Activated naive CD8-positive, alpha-beta T cell treated with anti-CD3 and anti-CD28 coated beads, Interleukin-2, amount 50 U/mL, for 24 hours (primary cell): ENCODE measurements at places on chromosomes 5 and 9.

DNA sequence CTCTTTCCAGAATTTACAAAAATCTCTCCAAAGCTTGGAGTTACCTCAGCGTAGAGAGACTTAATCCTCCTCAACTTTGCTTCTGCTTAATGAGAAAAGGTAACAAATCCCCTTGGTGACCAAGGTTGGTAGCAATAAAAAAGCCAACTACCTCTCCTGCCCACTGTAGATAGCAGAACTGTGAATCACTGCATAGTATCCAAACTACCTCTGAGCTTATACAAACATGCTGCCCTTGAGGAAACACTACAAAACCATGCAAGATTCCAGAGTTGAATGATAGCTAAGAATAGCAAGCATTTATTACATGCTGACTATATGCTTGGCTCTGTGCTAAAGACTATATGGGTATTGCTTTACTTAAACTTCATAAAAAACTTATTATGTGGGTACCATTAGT is 2.8 kb upstream of the ADAMTS12 start:
- no peak for DNase-seq

GRCh38 chr5:18141222-18141621 is 507.0 kb downstream of the TAF11L14 start:
- no peak for DNase-seq

DNA sequence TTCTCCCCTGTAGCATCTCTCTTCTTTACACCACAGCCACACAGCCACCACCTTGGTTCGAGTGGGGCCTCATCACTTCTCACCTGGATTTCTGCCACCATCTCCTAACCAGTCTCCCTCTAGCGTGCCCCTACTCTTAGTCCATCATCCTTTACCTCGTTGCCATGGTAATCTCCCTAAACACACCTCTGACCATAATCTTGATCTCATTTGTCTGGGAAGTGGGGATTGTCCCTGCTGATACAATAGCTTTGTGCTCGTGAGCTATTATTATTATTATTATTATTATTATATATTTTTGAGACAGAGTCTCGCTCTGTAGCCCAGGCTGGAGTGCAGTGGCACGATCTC is 76.5 kb upstream of the HSPA9 start:
- no peak for DNase-seq

GRCh38 chr5:2174538-2174937 is 291.8 kb upstream of the IRX4 start:
- no peak for DNase-seq

- DNase-seq = no peak
Observed at GRCh38 chr9:38523121-38523520, 97.3 kb downstream of the ANKRD18A start.

- no peak for DNase-seq
Observed at GRCh38 chr5:137035480-137035878, 463.6 kb downstream of the SPOCK1 start.

DNA sequence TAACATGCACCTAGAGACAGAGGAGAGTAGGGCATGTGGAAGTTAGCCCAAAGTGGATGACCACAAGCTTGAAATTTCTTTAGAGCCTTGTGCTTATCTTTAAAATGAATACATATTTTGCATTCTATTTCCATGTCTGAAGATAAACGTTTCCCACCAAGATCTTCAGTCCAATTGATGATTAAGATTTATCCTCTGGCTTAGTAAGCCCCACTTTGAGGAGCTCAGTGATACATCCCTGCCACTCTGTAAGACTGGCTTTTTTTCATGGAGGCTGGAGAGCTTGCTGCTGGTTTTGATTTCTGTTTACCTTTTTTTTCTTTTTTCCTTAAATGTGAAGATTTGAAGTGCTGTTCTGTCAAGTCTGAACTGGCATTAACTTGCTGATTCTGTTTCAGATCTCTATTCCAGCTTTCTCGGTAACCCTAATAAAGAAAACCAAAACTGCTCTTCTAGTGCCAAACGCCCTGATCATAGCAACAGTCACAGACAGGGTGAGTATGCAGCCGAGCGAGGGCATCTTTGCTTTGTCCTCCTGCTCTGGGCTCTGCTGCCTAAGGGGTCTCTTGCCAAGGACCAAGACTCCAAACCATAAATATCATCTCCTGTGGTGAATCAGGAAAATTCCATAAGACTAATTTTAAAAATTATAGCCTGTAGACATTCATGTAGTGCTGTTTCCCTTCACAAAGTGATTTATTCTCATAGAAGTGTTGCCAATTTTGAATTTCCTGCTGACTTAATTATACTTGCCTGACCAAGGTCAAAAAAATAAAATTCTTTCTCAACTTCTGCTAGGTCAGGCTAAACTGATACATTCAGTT is 54.3 kb downstream of the GRAMD2B start:
- no peak for DNase-seq

GRCh38 chr5:135243556-135244285 is 155.3 kb downstream of the MACROH2A1 start:
- no peak for DNase-seq

DNA sequence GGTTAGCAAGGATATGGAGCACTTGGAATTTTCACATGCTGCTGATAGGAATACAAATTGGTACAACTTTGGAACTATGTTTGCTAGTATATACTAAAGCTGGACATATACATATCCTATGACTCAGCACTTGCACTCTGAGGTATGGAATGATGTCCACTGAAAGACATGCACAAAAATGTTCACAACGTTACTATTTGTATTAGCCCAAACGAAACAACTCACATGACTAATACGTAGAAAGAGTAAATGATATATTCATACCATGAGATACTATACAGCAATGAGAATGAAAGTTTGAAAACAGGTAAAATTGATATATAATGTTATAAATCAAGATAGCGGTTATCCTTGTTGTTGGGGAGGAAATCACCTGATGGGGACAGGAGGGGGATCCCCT is 45.5 kb upstream of the CDC42SE2 start:
- DNase-seq = no peak

DNA sequence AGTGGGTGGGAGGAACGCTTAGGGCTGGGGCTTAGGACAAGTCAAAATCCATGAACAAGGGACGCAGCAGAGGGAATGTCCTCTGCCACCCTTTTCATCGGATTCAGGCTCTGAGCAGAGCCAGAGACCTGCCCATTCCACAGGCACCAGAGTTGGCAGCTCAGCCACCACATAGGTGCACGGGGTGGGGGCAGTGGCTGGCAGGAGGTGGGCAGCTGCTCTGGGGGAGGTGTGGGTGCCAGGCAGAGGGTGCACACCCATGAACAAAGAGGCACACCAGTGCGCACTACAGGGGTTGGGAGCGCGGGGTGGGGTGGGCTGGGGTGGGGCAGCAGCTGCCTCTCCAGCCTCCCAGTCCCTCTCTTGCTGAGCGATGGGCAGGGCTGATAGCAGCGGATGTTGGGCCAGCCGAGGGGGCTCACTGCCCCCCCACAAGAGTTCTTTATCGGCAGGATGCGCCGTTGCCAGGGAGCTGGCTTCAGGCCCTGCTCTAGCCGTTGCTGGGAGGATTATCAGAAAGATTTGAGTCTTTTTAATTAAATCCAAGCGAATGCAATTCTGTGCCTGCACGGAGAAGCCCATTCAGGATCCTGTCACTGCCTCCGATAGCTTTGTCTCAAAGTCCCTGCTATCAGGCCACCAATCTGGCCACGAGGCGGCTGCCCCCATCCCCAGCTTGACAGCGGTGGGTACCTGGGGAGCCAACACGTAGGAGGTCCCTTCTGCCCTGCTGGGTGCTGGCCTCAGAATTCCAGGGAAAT is 64.3 kb upstream of the LMX1B start:
- no peak for DNase-seq

DNA sequence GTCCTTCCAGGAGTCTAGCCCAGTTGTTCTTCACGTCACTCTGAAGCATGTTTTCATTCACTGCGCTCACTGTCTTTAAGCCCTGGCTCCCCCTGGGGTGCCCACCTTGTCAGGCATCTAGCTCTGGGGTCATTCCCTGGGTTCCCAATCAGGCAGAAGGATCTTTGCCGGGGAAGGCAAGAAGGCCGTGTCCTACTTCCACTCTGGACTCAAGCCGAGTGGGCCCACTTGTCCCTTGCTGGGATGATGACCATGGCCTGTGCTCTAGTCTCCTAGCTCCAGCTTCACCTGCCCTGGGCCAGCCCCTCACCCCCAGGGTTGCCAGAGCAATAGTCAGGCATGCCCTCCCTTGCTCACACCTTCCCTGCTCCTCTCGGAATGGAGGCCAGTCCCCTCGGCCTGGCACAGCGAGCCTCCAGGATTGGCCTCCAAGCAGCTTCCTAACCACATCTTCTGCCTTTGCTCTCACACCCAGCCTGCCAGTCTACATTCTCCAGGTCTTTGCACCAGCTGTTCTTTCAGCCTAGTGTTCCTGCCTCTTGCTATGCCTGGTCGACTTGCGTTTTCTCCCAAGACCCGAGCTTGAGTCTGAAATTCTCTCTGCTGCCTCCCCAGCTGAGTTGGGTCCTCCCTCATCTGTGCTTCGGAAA is 32.2 kb upstream of the PSD2 start:
- DNase-seq = no peak

DNA sequence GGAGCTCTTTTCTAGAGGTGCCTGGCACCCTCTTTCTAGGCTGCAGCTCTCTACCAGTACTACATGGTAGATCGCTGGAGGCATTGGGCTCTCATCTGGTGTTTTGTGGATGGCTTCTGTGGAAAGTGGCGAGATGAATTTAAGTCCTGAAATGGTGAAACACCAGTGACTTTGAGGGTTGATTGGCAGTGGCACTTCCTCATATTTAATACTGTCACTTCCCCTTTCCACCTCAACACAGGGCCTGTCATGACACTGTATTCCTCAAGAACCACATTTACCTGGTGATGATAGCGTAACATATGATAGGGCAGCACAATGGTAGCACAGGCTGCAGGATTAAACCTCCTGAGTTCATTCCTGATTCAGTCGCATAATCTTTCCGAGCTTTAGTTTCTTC is 132.1 kb downstream of the KDM4C start:
- no peak for DNase-seq

DNA sequence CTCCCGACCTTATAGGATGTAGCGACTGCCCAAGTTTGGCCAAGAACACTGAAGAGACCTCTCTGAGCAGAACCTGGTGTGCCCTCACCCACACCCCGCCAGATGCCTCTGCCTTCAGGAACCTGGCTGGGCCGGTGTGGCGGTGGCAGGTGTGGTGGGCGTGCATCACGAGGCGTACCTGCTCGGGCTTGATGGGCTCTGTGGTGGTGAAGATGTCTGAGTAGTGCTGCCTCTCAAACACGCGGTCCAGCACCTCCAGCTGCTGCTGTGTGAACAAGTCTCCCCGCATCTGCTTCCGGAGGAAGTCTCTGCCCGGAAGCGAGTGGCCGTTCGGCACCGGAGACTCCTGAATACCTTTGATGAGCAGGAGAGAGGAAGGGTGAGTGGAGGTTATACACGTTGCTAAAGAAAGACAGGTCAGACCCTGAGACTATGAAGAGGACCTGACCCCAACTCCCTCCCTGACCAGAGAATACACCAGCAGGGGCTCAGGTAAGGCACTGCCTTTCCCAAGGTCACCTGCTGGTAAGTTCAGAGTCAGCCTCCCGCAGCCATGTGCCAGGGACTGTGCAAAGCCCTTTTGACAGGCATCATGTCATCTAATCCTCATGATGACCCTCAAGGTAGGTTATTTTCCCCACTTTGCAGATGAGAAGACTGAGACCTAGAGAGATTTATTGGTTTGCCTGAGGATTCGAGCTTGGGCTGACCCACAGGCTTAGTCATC is 67.5 kb downstream of the PAX5 start:
- no peak for DNase-seq

- DNase-seq = no peak
Observed at GRCh38 chr9:22157276-22157675, 148.2 kb upstream of the CDKN2B start.

- DNase-seq = no peak
Observed at GRCh38 chr9:32414856-32415255, 30.4 kb downstream of the ACO1 start.

DNA sequence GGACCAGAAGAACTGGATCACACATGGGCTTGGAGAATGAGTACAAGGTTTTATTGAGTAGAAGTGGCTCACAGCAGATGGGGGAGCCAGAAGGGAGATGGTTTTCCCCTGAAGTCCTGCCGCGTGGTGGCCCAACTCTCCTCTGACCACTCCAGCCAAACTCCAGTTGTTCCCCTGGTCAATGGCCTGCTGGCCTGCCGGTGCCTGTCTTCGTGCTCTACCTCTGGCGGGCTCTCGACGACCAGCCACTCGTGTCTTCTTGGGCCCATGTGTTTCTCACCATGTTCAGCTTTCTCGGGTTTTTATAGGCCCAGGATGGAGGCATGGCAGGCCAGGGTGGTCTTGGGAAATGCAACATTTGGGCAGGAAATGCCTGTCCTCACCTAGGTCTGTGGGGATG is 519.6 kb downstream of the CYLC2 start:
- no peak for DNase-seq

DNA sequence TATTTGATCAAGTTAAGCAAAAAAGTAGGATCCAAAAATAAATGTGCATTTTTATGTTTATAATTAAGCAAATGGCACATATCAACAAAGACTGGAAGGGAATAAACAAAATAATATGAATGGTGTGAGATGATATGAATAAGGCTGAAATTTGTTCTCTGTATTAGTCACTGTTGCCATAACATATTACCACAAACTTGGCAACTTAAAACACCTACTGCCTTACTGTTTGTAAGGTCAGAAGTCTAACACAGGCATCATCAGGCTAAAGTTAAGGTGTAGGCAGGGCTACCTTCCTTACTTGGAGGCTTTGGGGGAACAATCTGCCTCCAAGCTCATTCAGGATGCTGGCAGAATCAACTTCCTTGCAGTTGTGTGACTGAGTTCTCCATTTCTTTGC is 19.3 kb downstream of the PGGT1B start:
- DNase-seq = no peak

GRCh38 chr5:159262472-159262858 is 625 bp upstream of the UBLCP1 start:
- DNase-seq = no peak

DNA sequence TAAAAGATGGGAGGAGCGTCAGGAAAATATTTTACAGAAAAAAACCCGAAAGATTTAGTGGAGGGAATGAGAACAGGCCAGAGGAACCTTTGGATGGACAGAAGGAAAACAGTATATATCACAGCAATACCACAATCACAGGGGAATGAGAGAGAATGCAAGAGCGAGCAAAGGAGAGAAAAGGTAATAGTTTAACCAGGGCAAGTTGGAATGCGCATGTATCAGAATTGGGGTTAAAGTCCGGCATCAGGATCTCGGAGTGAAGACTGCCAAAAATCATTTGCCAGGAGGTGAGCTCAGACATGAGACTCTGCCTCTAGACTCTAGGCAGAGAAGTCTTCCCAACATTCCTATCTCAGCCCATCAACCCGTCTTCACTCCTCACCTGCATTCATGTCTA is 36.8 kb downstream of the PCDHGC5 start:
- DNase-seq = no peak

- no peak for DNase-seq
Observed at GRCh38 chr5:166031926-166032325, 2259.5 kb upstream of the WWC1 start.
